Endodermal cell (in vitro differentiated cells): ENCODE measurements at places on chromosomes 6 and 20. TPM values are rescaled to one million over a fixed set of nuclear protein-coding genes. Genes with fewer than 3 reads are reported as not detected.
A peak's percentile ranks its signal among the peaks of the same experiment; 100 is the strongest.

DNA sequence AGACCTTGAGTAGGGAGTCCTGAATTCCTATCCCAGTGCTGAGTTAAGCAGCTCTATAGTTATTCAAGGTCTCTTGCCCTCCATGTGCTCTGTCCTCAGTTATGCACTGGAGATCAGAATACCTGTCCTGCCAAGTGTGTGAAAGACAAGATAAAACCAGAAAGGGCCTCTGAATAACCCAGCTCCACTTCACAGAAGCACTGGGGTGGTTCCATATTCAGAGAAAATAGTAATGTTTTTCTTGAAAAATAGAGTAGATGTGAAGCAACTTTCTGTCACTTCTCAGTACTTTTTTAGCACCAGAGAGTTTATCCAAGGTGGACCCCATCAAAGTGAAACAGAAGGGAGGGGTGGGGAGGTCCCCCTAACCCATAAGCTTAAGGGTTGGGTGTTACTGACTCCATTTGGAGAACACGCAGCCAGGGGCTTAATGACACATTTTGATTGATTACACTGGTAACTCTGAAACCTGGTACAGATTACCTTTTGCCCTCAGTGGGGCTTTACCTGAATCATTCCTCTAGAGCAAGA is 509.8 kb upstream of the JARID2 start:
- DNase-seq, result no peak

Gene TULP1
- total RNA-seq, result 2.9 to 4.0 TPM (median 3.5 TPM) in 3 replicates

- no peak for DNase-seq
Measured at GRCh38 chr6:88586371-88587149, 376.9 kb downstream of the RNGTT start.

- no peak for DNase-seq
Measured at GRCh38 chr20:47295129-47295813, 61.2 kb downstream of the ZMYND8 start.

GRCh38 chr20:20454367-20454766 is 86.5 kb downstream of the INSM1 start:
- no peak for DNase-seq

- DNase-seq, result no peak
Measured at GRCh38 chr6:110567957-110568696, 91.7 kb upstream of the SLC22A16 start.

Gene GGTLC1
- total RNA-seq, result not detected in 2 replicates

DNA sequence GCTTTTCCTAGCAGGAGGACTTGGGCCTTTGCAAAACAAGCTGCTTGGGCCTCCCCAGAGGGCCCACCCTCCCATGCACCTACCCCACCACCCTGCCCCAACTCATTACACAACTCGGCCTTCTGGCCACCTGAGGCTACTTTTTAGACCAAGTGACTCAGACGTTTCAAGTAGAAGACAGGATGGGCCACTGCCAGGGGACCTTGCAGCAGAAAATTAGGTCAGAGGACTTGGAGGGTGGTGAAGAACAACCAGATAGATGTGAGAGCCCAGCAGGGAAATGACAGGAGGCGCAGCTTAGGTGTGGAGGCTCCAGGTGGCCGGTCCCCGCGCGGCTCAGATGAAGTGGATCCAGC is 1.4 kb downstream of the PPP1R3D start:
- DNase-seq, result no peak

Gene SPATS1
- not detected in 2 replicates for total RNA-seq

GRCh38 chr6:13373488-13373886 is 45.1 kb upstream of the TBC1D7 start:
- DNase-seq, result no peak

DNA sequence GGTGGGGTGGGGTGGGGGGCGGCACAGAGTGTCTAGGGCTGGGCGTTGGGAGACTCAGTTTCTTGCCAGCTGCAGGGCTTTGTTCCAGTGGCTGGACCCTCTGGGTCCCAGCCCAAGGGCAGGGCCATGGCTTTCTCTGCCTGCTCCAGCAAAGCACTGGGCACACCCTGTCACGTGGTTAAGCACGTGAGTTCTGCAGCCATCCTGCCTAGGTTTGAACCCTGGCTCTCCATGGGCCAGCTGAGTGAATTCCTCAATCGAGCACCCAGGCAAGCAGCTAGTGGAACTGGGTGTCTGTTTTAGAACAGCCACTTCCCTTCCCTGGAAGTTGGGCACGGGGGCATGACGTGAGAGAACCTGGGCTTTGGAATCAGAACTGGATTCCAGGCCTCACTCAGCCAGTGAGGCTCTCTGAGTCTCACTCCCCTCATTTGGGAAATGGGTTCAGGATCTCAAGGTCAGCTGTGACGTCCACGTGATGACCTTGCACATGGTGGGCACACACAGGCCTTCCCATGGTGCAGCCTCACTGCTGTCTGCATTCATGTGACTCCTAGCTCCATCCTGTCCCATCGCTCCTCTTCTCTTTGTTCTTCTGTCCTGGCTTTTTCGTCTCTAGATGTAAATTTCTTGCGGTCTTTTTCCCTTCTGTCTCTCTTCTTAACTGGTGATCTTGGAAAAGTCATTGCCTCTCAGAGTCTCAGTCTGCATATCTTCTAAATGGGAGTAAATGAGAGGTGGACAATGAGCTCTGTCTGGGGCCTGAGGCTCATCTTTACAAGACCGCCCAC is 45.9 kb downstream of the NOL4L start:
- no peak for DNase-seq

DNA sequence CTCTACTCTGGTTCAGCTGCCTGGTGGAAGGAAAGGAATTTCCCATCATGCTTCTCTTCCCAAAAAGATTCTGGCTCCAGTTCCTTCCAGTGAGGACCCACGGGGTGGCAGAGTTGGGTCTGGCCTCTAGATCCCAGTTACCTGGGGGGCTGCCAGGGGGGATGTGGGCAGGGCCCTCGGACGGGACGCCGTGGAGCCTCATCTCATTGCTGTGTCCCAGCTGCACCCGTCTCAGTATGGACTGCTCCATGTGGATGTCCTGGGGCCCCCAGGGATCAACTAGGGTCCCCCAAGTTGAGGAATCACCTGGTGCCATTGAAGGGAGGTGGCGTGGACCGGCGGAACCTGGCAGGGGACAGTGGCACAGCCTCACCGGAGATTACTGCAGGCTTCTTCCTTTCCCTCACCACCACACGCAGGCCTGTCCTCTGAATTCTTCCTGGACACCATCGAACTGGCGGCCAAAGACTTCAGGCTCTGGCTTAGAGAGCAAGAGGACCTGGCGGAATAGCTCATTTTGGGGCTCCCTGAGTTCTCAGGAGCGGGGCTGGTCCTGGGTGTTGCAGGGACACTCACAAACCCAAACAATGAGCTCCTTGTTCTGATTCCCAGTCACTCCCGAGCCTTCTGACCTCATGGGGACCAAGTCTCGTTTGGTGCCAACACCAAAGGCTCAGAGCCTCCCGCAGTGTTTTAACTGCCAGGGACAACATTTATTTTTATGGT is 8.5 kb downstream of the ZBP1 start:
- DNase-seq, result peak; percentile 25

DNA sequence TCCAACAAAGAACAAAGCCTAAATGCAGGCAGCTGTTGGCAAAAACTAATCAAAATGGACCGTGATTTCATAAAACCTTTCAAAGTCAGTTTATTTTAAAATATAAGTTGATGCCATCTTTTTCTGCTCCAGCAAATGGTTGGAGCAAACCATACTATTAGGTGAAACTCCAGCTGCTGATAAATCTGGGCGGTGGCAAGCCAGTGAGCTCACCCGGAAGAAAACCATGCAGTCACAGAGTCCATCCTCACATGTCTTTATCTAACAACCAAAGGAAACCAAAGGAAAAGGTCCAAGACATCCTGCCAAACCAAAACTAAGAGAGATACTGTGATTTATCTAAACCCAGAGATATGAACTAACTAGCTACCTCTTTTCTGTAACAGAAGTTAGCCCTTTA is 72.6 kb downstream of the HIVEP2 start:
- no peak for DNase-seq

GRCh38 chr6:13496513-13497190 is 9.3 kb upstream of the GFOD1 start:
- no peak for DNase-seq

Gene GPLD1
- 4.7 to 7.9 TPM (median 7.5 TPM) in 3 replicates for total RNA-seq

DNA sequence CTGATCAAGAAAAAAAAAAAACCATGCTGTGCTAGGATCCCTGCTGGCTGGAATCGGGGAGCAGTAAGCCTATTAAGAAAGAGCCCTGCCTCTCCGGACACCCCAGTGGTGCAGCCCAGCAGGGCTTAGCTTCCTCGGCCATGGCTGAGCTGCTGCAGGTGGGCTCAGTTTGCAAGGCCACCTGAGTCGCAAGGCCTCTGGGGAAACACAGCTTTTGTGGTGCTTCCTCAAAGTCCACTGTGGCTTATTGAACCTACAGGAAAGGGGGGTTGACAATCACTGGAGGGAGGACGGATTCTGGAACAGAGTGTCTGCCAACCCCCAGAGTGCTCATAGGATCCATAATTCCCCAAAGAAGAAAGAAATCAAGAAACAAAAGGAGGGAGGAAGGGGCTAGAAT is 240.8 kb downstream of the SMOC2 start:
- no peak for DNase-seq

GRCh38 chr6:144066741-144067484 is 28.5 kb downstream of the SF3B5 start:
- no peak for DNase-seq

DNA sequence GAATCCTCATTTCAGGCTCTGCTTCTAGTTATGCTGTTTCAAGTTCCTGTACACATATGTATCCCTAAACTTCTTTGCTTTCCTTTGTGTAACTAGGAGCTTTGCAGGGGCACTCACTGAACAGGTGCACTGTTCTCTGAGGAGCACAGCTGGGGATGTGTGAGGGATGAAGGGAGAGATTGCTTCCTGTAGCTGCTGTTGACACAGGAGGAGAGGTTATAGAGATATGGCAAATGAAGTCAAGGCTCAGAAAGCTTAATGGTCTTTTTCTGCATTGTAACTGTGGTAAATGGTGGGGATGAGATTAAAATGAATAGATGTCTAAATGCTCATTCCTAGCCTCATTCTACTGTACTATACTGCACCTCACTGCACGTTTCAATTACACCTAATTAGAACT is 454.3 kb downstream of the BTBD3 start:
- DNase-seq, result no peak

Gene ZSCAN12
- total RNA-seq, result 9.4 and 10.5 TPM in 2 replicates

Gene PNPLA1
- not detected in 2 replicates for total RNA-seq
